Upper lobe of left lung (tissue), 6 donors: ENCODE measurements at places on chromosomes 4 and X.

DNA sequence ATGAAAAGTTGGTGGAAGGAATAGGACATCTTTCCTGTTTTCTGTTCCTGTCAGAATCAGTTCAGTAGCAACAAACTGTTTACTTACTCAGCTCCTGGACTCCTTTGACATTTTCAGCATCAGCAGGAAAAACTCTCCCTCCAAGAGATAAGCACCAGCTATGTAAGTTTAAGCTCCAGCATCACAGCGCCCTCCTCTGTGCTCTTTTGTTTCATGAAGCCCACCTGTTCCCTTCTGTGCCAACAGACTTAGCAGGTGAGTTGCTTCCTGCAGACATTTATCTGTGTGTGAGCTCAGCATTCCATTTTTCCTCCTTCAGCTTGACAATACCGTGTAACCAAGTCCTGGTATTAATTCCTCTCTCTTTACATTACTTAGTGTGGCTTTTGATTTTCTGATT, 644.1 kb upstream of the AGA start:
- DNase-seq = no peak

- DNase-seq = no peak
These were observed 30.5 kb upstream of the PPP2R2C start for GRCh38 chr4:6502747-6503465.

GRCh38 chr4:127364397-127364796, 268.4 kb upstream of the INTU start:
- DNase-seq = no peak

DNA sequence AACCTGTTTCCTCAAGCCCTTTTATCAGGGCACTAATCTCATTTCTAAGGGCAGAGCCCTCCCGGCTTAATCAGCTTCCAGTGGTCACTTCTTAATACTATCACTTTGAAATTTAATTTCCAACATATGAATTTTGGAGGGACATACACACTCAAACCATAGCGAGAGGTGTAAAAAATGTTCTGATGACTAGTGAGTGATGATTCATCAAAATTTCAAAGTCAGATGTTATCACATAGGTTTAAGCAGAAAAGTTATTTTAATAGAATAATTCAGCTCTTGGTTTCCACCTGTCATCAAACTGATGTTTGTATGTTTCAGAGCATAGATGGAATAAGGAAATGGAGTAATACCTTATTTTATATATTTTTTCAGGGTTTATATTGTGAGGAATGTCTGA, 161.9 kb downstream of the TLL1 start:
- no peak for DNase-seq

- no peak for DNase-seq
These were observed 96.4 kb downstream of the LNX1 start for GRCh38 chr4:53494851-53495250.

GRCh38 chrX:85140964-85141363, 102.6 kb downstream of the SATL1 start:
- no peak for DNase-seq

DNA sequence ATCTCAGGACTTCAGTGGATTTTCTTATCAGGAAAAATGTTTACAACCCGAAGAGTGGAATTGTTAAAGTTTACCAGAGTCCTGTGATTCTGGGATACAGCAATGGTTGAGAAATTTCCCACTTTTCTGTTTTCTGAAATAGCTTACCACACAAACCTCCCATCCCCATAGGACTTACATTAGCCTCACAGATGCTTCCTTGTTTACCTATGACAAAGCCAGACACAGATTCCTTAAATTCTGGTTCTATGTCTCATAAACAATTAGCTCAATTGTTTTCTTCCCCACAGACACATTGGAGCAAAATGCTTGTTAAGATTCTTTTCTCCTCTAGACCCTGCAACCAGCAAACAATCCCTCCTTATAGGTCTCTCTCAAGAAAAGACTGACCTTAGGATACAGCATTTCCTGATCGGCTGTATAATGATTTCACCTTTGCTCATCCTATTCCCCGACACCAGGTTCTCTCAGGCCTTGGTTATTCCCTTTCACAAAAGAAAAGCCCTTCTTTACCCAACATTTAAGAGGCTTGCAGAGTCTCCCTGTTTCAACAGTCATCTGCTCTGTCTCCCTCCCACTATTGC, 886.2 kb downstream of the ARAP2 start:
- no peak for DNase-seq

- no peak for DNase-seq
These were observed 119.1 kb downstream of the PCDH10 start for GRCh38 chr4:133268205-133268604.

DNA sequence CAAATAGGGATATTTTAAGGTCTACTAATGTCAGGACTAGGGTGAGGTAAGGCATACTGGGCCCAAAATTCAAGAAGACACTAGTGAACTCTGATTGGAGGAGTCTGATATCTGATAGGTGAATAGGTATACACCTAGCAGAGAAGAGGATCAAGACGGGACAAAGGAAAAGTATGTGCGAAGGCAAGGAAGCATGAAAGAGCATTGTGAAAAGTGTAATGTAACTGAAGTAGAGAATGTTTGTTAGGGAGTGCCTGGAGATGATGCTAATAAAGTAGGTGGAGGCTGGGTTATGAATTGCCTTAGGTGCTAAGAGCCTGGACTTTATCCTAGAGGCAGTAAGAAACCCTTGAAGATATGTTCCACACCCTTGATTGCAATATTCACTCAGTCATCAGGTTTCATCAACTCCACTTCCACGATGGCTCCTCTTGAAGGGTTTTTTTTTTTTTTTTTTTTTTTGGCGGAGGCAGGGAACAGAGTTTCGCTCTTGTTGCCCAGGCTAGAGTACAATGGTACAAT, 49.9 kb upstream of the XIAP start:
- DNase-seq = no peak

DNA sequence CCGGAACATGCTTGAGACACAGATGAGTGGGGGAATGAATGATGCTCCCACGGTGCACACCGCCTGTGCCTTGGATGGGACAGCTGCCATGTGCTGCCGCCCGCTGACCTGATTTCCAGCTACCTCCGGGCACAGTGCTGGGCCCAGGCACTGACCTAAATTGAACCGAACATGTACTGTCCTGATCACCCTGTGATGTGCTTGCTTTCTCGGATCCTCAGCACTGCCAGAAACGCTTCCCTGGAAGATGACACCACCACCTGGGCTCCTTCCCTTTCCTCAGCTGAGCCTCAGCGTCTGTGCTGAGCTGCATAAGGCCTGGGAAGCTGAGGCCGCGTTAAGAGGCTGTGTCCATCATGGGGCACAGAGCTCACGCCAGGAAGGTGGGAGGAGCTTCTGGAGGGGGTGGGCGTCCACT, 39.3 kb upstream of the MXD4 start:
- no peak for DNase-seq

GRCh38 chr4:159778298-159778697, 675.4 kb downstream of the RAPGEF2 start:
- no peak for DNase-seq

GRCh38 chr4:165462009-165462408, 83.2 kb downstream of the CPE start:
- no peak for DNase-seq

DNA sequence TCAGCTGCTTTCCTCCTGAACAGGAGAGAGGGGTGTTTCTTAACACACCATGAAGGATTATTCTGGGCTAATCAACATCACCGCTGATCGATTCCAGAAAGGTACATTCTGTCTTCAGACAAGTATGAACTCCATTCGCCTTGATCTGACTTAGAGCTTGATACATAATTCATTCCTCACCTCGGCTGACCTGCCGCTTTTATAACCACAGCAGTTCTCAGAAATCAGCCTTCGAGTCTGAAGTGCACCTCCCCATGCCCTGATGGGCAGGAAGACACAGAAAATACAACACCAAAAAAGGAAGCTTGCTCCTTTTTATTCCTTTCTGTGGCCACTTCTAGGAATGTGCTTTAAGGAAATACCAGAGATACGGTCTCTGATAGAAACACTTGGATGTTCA, 85.7 kb downstream of the JAKMIP1 start:
- DNase-seq = no peak

- DNase-seq = peak; percentile 75
These were observed 23.7 kb upstream of the CPLX1 start for GRCh38 chr4:849478-850175.

DNA sequence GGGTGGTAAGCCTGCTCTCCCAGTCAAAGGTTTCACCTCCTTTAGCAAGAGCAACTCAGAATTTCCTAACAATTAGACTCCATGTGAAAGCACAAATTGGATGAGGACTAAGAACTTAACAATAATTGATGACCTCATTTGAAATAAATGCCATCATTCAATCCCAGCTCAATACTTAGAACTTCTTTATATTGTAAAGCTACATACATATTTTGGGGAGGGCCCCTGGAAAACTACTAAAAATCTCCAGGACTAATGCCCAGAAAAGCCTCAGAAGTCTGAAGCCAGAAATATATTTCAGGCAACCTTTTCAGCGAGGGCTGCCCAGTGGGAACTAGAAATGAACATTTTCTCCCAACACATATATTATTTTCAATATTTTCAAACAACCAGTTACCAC, 38.1 kb downstream of the AMOT start:
- DNase-seq = no peak

GRCh38 chr4:152591396-152591795, 55.5 kb upstream of the FBXW7 start:
- peak; percentile 88 for DNase-seq

GRCh38 chr4:38141808-38142500, 181.8 kb downstream of the PTTG2 start:
- no peak for DNase-seq

- no peak for DNase-seq
These were observed 69.4 kb downstream of the STX18 start for GRCh38 chr4:4472344-4472958.
